GM23338 (cell line): ENCODE measurements at places on chromosomes 4 and X.

GRCh38 chr4:8547108-8547911 is 32.9 kb upstream of the GPR78 start:
- no peak overlapping the region for H3K4me3 ChIP-seq
- H3K27me3 ChIP-seq, result no peaks in the 10 kb centered on the region

GRCh38 chrX:14948691-14949090 is 75.5 kb downstream of the MOSPD2 start:
- no peak overlapping the region for H3K27ac ChIP-seq
- no peak for DNase-seq
- no peaks in the 10 kb centered on the region for H3K4me1 ChIP-seq
- no peaks in the 10 kb centered on the region for H3K36me3 ChIP-seq
- no peak overlapping the region for H3K4me3 ChIP-seq
- no peaks in the 10 kb centered on the region for H3K27me3 ChIP-seq

GRCh38 chrX:133638285-133638684 is 223.0 kb upstream of the GPC4 start:
- no peak for DNase-seq
- H3K4me3 ChIP-seq, result no peak overlapping the region
- H3K36me3 ChIP-seq, result no peaks in the 10 kb centered on the region
- 0 out of 2 replicates have a peak overlapping the region, but pooled peaks have one; percentile 92 for H3K27ac ChIP-seq
- H3K27me3 ChIP-seq, result no peaks in the 10 kb centered on the region

GRCh38 chr4:55733932-55734331 is 85.7 kb upstream of the EXOC1L start:
- no peaks in the 10 kb centered on the region for H3K36me3 ChIP-seq
- no peak for DNase-seq
- no peak overlapping the region for H3K4me3 ChIP-seq

DNA sequence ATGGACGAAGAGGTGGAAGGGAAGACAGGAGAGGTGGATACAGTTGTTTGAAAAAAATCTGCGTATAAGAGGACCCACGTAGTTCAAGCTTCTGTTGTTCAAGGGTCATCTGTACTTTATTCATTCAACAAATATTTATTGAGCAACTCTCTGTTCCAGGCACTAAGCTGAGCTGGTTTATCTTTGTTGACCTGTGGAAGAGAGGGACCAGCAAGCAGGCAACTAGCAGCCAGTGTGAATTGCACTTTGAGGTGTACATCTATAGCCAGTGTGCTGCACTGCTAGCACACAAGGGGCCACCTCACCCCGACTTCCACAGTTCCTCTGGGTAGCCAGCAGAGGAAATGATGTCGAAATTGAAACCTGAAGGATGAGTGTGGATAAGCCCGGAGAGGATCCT is 191.4 kb downstream of the SOWAHB start:
- peaks cover 50% of the 10 kb centered on the region for H3K4me1 ChIP-seq
- no peak for DNase-seq
- H3K4me3 ChIP-seq, result no peak overlapping the region
- no peak overlapping the region for H3K27ac ChIP-seq
